ENCODE measurements at places on chromosomes 16 and 17.
A peak's percentile ranks its signal among the peaks of the same experiment; 100 is the strongest.

DNA sequence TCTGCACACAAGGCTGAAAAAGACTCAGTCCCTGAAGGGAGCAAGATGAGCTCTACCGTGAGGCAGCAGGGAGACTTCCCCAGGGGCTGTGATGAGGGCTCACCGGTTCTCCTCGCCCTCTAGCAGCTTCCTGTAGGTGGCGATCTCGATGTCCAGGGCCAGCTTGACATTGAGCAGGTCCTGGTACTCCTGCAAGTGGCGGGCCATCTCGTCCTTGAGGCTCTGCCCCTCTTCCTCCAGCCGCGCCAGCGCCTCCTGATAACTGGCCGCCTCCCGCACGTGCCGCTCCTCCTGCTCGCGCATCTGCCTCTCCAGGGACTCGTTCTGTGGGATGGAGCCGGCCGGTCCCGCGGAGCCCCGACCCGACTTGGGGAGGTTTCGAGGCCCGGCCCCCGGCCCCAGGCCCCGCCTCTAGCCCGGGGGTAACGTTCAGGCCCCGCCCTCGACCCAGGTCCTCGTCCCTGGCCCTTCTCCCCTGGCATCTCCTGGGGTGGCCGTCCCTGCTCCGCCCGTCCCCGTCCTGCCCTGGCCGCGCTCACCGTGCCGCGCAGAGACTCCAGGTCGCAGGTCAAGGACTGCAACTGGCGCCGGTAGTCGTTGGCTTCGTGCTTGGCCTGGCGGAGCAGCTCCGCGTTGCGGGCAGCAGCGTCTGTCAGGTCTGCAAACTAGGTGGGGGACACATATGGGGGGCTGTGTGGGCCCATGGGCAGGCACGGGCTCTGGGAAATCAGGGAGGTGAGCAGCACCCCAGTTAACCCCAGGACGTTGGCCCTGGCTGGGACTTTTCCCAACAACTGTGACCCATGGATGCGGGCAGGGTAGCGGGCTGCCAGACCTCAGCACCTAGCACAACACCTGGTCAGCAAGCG is 3.9 kb downstream of the GFAP start:
- DNase-seq = peak; percentile 40

- no peak for DNase-seq
Measured at GRCh38 chr17:31411707-31412285, 20.3 kb downstream of the RAB11FIP4 start.

DNA sequence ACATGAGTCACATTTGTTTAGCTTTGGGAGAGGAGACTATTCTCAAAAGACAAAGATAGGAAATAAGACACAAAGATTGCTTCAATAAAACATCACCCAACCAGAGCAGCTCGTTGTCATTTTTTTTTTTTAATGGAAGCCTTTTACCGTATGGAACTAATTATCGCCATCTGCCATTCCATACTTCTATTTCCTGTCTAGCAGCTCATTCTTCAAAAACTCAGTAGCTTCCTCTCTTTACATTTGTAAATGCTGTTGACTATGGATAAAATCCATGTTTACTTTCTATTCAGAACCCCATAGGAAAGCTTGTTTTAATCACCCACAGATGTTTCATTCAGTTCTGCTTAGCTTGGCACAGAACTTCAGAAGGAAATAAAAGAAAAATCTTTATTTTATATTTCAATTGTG is 110.0 kb upstream of the PSMD7 start:
- DNase-seq = no peak

DNA sequence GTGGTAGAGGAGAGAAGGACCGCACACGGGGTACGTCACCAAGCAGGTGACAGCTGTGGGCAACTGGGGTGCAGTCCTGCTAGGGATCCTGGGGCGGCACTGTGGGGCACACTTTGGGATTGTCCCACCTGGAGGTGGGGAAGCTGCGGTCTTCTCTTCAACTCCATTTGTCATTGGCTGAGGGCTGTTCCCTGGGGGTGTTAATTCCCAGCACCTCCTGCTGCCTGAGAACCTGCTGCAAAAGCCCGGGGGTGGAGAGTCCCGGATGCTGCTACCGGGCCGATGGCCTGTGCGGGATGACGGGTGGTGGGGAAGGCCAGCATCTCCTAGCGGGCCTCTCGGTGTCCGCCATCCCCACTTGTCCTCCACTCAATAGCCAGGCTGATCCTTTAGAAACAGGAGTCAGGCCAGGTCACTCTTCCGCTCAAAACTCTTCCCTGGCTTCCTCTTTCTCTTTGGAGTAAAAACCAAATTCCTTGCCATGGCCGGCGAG is 100.2 kb downstream of the CYLD start:
- DNase-seq = no peak

DNA sequence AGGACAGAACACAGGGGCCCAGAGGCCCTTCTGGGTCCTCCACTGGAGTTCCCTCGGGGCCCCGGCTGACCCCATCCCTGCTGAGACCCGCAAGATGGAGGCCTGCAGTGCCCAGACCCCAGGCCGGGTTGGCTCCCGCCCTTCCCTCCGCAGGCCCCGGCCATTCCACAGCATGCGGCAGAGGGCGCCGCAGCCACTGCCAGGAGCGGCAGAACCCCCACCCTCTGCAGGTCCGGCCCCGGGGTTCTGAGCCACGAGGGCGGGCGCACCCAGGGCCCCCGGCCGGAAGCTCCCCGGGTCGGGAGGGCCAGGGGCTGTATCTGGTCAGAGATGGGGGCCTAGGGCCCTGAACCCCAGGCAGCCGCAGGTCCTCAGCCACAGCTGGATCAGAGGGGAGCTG is 2.4 kb upstream of the PERCC1 start:
- peak; percentile 36 for DNase-seq

DNA sequence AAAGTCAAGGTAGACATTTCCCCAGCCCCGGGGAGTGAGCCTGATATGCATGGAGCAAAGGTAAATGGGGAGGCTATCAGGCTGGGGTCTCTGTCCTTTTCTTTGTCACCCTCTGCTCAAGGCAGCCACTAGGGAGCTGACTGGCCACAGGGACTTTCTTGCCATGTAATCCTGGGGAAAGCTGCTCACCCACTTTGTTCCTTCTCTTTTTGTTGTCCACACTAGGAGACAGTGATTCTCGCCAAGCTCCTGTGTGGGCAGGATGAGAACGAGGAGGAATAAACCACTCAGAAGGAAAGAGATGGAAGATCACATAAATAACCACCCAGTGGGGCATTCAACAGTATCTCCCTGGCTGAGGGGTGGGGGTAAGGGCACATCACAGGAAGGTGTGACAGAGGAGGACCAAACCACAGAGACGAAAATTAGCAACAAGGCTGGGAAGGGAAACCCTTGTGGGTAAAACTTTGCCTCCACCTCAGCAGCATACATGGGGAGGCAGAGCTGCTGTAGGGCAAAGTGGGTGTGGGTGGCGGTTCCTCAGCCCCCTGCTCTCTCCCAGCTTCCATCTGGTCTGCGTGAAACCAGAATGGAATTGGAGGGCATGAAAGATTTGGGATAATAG is 26.2 kb upstream of the CCL1 start:
- no peak for DNase-seq

- no peak for DNase-seq
Measured at GRCh38 chr17:3718201-3718600, 5.5 kb upstream of the HASPIN start.

DNA sequence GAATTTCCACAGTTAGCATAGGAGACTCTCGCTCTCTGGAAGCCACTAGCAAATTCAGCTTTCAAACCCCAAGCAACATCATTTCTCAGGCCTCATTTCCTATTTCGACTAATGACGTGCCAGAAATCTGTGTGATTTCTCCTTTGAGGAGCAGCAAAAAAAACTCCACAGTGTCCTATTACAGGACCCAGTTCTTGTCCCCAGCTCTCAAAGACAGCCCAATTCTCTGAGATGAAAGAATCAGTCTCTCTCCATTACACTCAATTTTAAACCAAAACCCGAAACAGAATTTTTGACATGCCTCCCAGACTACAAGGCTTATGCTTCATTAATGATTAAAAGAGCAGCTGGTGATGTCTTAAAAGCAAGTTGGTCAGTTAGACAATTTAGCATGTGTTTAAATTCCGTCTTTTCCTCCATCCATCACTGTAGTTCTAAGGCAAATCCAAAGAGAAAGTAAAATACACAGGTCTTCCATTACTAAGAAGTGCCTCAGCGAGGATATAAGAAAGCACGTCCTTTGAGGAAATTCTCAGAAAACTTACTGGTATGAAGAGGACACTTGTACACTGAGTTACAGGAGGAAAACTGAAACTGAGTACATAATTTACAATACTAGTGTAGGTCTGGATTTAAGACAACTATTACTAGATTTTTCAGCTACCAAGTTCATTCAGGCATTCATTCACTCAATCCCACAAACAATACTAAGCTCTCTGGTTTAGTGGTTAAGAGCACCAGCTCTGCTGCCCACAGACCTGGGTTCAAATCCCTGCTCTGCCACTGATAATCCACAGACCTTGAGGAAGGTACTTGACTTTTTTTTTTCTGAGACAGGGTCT is 12.5 kb downstream of the TOM1L2 start:
- DNase-seq = no peak

DNA sequence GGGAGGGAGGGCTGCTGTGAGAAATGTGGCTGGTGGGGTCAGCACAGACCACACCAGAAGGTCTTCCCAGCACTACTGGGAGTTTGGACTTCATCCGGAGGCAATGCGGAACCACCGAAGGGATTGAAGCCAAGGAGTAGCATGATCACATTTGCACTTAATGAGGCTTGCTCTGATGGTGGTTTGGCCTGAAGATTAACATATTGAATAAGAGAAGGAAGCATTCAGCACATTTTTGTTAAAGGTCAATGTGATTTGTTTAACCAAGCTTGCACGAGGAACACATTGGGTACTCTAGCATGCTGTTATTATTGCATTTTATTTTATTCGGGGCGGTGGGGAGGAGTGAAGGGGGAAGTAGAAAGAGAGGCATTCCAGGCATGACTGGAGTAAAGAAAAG is 378.6 kb downstream of the UTP18 start:
- DNase-seq = no peak
